Amniotic epithelial cell (primary cell): ENCODE measurements at places on chromosomes 12 and 14.

- DNase-seq, result peak; percentile 29
Measured at GRCh38 chr12:12265571-12266388, 1.1 kb downstream of the LRP6 start.

DNA sequence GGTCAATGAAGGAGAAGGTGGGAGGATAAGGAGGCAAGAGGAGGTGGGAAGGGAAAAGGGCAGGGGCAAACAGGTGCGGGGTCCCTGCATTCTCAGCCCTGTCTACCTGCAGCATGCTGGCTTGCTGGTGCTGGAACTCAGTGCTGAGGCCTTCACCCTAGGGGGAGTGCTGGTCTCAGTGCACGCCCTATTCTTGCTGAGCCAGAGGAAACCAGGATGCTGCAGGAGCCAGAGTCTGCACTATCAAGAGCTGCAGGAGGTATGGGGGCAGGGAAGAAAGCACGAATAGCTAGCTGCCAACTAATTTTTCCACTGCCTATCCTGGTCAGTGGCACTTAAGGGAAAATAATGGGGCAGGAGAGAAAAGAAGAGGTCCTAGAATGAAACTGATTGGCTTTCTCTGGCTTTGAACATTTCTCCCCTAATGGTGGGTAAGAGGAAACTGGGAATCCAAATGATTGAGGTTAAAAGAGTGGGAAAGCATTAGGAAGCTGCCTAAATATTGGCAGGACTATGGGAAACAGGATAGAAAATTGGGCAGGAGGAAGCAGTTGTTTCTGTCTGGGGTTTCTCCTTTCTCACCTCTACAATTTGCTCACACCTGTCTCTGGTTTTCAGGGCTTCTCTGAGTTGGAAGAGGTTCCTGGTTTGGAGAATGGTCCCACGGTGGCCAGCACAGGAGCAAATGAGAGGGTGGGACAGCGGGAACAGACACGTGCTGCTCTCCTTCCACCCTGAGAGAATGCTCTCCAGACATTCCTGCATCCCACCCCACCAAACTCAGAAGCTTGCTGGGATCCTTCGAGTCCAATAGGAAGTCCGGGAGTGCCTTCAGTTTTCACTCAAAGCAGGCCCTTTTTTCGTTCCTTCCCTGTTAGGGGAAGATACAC is 1.9 kb downstream of the TMEM253 start:
- no peak for DNase-seq

DNA sequence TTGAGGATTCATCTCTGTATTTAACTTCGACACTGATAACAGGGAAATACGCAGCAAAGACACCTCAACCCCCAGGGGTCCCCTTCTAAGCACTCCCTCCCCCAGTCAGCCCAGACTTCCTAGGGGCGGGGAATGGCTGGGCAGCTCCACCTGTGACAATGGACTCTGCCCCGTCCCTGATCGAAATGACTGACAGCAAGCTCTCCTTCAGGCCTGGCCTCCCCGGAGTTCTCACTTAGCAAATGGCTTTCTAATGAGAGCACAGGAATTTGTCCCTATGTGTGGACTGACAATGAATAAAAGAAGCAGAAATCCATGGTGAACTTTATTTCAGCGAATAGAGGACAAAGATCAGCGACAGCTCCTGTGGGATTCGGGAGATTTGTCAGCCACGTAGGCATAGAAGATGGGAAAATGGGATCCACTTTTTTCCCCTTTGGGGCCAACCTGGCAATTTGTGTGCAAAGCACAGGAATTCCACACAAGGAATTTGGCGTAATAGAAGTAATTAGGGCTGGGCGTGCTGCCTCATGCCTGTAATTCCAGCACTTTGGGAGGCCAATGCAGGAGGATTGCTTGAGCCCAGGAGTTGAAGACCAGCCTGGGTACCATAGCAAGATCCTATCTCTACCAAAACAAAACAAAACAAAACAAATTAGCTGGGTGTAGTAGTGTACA is 63.8 kb downstream of the TNFAIP2 start:
- DNase-seq, result no peak

DNA sequence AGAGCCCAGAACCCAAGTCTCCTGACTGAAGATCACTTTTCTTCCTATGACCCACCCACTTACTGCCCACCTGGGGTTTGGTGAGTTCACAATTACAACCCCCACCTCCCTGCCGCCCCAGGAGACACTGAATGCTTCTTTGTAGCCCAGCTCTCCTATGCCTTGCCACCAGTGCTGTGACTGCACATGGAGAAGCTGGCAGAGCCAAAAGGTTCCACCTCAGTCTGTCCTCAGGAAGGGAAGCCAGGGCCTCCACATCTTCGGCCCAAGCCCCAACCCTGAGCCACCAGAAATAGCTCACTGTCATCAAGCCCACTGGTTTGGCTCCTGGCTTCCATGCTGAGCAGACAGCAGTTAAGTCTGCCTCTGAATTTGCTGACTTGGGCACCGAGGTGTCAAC is 25.6 kb downstream of the OTUB2 start:
- DNase-seq, result no peak

- no peak for DNase-seq
Measured at GRCh38 chr14:33707716-33708115, 243.2 kb downstream of the EGLN3 start.

DNA sequence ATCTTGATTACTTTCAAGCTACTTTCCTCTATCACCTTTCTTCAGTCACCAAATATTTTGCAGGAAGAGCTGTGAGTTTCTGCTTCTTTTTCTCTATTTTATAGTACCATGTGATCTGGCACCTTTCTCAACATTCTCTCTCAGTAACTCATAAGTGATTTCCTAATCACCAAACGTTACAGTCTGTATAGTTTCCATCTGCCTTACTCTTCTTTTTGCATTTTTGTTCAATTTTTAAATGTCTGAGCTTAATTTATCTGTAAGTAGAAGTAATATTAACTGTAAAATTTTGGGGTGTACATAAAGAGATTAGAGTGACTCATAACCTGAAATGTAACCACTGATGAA is 422.1 kb upstream of the SYT1 start:
- DNase-seq, result peak; percentile 73

DNA sequence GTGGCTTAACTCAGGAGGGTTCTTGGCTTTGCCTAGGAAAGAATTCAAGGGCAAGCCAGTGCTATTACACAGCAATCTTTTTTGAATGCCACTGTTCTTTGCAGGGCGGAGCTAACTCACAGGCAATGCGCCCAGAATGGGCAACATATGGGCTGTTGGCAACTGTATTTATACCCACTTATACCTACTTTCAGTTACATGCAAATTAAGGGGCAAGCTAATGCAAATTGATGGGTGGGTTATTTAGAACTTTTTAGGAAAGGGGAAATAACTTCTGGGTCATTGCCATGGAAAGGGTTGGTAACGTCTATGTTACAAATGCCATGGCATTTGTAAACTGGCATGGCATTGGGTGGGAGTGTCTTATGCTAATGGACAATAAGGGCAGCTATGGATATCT is 85.4 kb downstream of the C12orf50 start:
- DNase-seq, result no peak

- DNase-seq, result peak; percentile 24
Measured at GRCh38 chr12:87660987-87661774, 368.0 kb downstream of the C12orf50 start.

- DNase-seq, result no peak
Measured at GRCh38 chr14:103007555-103007954, 49.8 kb downstream of the CDC42BPB start.
